IPS-NIHi11 (cell line): ENCODE measurements at places on chromosomes 16 and 17.

DNA sequence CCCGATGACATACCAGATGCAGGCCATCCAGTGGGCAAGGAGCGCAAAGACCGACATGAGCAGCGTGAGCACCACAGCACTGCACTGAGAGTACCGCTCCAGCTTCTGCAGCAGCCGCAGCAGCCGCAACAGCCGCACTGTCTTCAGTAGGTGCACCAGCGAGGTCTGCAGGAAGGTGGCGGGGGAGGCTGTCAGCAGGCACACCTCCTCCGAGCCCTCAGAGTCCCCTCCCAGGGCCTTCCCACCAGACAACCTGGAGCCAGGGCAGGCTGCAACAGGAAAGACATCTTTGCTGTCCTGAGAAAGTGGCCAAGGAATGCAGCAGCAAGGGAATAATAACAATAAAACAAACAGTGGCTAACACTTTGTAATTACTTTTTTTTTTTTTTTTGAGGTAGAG lies 9.1 kb downstream of the KCNH4 start:
- peak; percentile 68 for DNase-seq

DNA sequence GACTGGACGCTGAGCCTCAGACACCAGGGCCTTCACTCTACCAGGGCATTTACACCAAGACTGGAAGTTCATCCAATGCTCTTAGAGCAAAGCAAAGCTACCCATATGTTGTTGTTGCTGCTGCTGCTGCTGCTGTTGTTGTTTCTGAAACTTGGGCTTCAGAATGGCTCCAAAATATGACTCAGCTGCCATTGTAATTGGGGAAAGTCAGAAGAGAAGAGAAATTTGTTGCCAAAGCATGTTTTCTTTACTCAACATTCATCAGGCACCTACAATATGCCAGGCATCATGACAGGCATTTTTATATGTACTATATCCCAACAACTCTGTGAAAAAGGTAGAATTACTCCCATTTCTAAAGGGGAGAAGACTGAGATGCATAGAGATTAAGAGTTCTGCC lies 11.9 kb downstream of the KRT32 start:
- DNase-seq: no peak

DNA sequence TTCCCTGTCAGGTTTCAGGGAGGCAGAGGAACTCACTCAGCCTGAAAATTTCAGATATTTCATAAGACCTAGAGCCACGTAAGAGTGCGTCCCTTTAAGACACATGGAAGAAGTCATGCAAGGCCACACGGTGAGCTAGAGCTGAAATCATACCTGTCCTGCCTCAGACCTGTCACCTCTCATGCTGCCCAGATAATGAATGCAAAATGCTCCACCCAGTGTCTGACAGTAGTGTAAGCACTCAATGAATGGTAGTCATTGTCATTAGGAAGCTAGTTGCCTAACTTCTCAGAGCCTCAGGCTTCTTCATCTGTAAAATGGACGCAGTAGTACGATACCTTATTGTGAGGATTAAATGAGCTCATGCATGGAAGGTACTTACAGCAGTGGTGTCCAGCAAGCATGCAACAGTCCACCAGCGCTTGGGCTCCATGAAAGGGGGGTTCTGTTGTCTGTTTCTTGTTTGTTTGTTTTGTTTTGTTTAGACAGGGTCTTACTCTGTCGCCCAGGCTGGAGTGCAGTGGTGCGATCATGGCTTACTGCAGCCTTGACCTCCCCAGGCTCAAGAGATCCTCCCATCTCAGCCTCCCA lies 60.7 kb downstream of the WSB1 start:
- no peak for DNase-seq

DNA sequence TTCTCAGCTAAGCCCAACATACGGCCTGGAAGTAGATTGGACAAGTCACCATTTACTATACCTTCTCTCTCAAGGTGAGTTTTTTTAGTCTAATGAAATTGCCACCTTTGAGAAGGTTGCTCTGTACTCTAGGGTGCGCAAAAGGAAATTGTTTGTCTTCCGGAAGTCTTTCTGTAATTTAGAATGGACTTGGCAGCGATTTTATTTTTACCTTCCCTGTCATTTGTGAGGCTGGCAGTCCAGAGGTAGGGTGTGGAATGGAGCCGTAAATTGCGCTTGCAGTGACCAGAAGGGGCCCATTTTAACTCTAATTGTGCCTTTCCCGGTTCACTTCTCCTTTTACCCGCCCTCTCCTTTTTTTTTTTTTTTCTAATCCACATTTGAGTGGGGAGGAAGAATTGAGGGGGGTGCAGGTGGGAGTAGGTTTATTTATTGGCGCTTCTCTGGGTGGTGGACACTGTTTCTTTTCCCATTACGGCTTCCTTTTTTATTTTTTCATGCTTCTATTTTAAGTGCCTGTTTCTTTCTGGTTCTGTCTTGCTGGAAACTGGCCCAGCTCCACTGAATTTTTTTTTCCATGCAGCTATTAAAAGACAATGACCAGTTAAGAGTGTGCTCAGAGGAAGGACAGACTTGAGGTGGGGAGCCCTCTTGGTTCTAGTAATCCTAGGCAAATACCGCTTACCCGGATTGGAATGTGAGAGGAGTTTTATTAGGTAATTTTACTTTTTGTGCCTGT lies 89.7 kb upstream of the CLEC18A start:
- DNase-seq: no peak

DNA sequence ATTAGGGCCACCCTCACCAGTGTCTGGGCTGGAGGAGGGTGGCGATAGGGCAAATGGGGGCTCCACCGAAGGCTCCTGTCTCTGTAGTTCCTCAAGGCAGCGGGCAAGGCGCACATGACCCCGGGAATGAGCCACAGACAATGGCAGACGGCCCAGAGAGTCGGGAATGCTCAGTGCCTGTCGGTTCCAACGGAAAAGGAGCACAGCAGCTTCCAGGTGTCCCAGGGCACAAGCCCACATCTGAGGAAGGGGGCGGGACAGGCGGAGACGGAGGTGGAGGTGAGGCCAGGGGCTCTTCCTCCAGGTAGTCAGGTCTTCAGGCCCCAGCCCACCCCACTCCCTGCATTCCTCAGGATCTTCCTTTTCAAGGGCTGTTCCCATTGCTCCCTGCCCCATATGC lies 5.1 kb upstream of the SPAG7 start:
- no peak for DNase-seq

DNA sequence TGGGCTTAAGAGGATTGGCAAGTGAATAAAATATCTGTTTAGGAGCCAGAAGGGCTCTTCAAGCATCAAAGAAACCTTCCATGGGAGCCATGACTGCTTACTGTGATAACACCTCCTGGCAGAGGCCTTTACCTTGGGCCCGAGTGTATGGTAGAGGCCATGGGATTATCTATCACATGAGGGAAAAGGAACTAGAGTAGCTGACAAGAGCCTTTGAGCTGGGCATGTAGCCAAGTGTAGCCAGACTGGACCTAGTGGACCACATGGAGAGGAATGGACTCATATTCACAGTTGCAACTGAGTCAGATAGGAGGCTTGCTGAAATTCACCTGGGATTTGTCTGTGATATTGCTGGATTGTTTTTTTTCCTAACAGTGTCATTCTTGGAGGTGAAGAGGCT lies 276.0 kb upstream of the ZFHX3 start:
- no peak for DNase-seq

DNA sequence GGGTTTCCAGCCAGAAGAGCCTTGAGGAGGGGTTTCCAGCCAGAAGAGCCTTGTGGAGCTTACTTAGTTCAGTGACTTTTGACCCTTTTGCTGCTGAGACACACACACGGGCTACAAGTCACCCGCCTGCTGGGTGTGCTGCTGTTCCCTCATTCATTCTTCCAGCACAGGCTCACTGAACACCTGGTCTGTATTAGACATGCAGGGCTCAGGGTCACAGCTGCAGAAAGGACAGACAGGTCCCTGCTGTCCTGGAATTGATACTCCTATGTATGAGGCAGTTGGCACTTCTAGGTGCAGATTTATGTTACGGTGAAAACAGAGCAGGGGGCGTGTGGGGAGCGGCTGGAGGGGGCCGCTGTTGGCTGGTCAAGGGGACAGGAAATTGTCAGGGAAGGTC lies 6.8 kb downstream of the CACNG4 start:
- DNase-seq: no peak

- no peak for DNase-seq
Observed at GRCh38 chr17:66578781-66579489, 256.0 kb upstream of the CACNG5 start.

GRCh38 chr17:64632194-64632593 lies 29.9 kb downstream of the SMURF2 start:
- DNase-seq: no peak

GRCh38 chr17:72578817-72579470 lies 458.1 kb downstream of the SOX9 start:
- DNase-seq: no peak

DNA sequence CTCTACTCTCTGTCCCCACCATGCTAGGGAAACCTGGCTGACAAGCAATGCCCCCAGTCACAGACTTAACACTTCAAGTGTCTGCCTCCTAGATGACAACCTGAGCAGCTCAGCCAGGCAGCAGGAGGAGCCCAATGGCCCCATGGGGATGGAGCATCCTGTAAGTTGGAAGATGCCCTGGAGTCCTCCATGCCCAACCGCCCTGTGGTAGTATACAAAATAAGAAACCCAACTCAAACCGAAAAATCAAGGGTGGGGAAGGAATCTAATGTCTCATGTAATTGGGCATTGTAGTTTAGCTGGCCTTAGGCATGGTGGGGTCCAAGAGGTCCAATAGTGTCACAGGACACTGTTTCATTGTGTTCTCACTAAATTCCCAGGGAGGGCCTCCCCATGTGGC lies 104.0 kb downstream of the AIPL1 start:
- DNase-seq: no peak

GRCh38 chr17:68349157-68349556 lies 57.9 kb downstream of the ARSG start:
- no peak for DNase-seq

DNA sequence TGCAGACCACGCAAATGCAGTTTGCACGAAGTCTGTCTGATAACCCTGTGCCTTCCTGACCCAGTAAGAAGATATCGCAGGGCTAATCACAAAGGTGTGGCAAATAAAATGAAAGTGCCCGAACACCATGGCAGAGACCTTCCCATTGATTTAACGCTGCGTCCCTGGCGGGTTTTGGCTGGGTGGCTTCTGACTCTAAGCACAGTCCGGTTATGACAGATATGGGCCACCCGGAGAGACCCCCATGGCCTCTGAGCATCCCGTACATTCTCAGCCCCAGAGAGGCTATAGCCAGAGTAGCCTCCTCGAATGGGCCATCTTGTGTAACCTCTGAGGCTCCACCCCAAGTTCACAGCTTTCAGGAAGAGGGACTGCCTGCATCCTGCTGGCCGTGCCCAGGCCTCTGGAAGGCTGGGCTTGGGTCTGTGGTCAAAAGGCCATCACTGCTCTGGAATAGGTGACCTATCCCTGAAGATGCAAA lies 5.5 kb downstream of the FOXC2 start:
- DNase-seq: no peak

GRCh38 chr16:67240506-67240905 lies 6.8 kb downstream of the FHOD1 start:
- DNase-seq: no peak

DNA sequence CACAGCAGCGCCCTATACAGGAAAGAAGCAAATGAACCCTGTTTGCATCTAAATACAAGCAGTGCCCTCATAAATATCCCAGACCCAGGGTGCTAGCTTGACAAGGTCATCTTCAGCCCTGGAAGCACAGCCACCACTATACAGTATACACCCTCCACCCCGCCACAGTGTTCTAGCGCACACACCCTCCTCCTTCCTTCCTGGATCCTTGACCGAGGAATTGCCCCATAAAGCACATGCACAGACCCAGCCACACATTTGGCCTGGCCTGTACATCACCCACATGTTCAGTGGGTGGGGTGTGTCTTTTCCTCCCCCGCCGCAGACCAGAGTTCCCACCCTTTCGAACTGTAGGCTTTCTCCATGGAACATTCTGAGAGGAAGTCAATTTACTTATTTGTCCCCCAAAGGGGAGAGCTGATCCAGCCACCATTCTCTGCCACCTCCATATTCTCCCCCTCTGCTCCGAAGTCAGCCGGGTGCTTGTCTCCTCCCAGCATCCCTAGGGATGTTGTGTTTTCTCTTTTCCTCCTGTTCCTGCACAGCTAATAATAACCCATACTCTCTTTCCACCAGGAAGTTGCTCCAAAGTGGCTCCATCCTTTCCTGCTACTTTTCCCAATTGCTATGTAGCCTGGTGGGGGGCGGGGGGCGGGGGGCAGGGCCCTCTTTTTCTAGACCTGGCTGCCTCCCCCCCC lies 6.6 kb downstream of the ABI3 start:
- no peak for DNase-seq

DNA sequence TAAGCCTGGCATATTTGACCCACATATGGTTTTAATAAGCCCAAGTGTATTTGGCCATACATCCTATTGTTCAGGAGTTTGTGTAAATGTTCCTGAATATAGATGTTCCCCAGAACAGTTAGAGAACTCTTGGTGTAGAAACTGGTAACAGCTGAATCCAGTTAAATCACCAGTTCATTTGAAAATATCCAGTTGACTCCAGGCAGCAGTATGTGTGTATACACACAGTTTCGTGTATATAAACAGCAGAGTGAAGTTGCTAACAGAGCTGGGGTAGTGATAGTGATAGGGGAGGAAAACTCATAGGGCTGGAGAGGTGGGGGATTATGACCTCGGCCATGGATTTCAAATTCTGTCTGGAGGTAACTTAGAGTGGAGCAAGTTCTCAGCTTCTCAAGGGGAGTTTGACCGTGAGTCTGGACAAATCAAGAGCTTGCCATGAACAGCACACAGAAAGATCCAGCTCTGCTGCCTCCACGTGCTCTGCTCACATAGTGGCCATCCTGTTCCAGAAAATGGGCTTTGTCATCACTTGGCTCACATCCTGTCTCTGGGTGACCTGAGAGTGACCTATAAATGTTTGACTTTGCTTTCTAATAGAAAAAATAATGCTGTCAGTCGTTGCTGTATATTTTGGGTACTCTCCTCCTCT lies 30.6 kb upstream of the MMD start:
- no peak for DNase-seq

- no peak for DNase-seq
Observed at GRCh38 chr17:68328676-68329075, 37.4 kb downstream of the ARSG start.

DNA sequence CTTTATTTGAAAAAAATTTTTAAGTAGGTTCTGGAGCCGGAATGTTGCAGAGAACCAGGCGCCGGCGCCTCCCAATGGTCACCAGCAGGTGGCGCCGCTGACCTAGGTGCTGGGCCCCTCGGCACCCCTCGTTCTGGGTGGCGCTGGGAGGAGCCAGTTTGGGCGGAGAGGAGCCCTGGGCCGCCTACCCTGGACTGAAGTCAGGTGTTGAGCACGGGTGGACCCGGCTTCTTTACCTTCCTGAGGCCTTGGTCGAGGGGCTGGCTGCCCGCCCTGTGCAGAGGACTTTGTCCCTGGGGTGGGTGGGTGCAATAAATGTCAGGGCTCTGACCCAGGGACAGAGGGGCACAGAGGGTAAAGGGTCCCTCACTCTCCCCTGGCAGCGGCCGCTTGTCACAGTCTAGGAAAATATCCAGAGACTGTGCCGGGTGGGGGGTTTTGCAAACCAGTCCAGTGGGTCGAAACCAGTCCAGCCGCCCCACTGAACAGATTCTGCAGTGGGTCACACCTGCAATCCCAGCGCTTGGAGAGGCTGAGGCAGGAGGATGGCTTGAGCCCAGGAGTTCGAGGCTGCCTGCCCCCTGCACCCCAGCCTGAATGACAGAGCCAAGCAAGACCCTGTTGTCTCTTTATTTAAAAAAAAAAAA lies 30.1 kb upstream of the TNFRSF13B start:
- DNase-seq: peak; percentile 96
